ENCODE measurements at places on chromosomes 1 and 21. TPM values are rescaled to one million over a fixed set of nuclear protein-coding genes. Genes with fewer than 3 reads are reported as not detected.

ST6GALNAC3 gene
- 2.5 TPM for total RNA-seq

PAFAH2 gene
- 8.4 TPM for total RNA-seq

PLPP3 gene
- not detected for total RNA-seq

SYF2 gene
- 64.8 TPM for total RNA-seq

DNM3 gene
- total RNA-seq, result 1.5 TPM

CFAP141 gene
- total RNA-seq, result not detected

THRAP3 gene
- 108 TPM for total RNA-seq

MANEAL gene
- total RNA-seq, result 2.4 TPM

EIF4G3 gene
- total RNA-seq, result 33.3 TPM

PLEKHG5 gene
- total RNA-seq, result 3.2 TPM

SLC1A7 gene
- not detected for total RNA-seq

GJA4 gene
- 0.44 TPM for total RNA-seq

AADACL3 gene
- total RNA-seq, result not detected

FCRL4 gene
- total RNA-seq, result not detected

GREM2 gene
- total RNA-seq, result not detected

GIPC2 gene
- 0.62 TPM for total RNA-seq

HEATR1 gene
- total RNA-seq, result 45.2 TPM

LCE6A gene
- total RNA-seq, result not detected

SLC30A10 gene
- not detected for total RNA-seq

FAM72D gene
- total RNA-seq, result 38.3 TPM

NR5A2 gene
- 0.07 TPM for total RNA-seq

MRPL24 gene
- total RNA-seq, result 67.8 TPM

CR1L gene
- total RNA-seq, result not detected

CCDC185 gene
- total RNA-seq, result not detected

SYNJ1 gene
- 17.3 TPM for total RNA-seq

PRKACB gene
- 42.4 TPM for total RNA-seq

NBPF19 gene
- total RNA-seq, result 26.9 TPM

KCNQ4 gene
- total RNA-seq, result 0.60 TPM

AK5 gene
- 7.2 TPM for total RNA-seq

SPATA1 gene
- 2.3 TPM for total RNA-seq

PHC2 gene
- total RNA-seq, result 29.4 TPM

SLC41A1 gene
- 23.7 TPM for total RNA-seq

LMO4 gene
- total RNA-seq, result 31.8 TPM

PTPN22 gene
- total RNA-seq, result 82.5 TPM

CD34 gene
- 0.05 TPM for total RNA-seq

All from activated T-cell treated with anti-CD3 and anti-CD28 coated beads, Interleukin-2, amount 50 U/mL, for 72 hours (primary cell).